GDM1 (cell line): ENCODE measurements at places on chromosomes 11 and 22.
A peak's percentile ranks its signal among the peaks of the same experiment; 100 is the strongest.

GRCh38 chr11:643849-644738, 7.0 kb downstream of the DRD4 start:
- DNase-seq: no peak

DNA sequence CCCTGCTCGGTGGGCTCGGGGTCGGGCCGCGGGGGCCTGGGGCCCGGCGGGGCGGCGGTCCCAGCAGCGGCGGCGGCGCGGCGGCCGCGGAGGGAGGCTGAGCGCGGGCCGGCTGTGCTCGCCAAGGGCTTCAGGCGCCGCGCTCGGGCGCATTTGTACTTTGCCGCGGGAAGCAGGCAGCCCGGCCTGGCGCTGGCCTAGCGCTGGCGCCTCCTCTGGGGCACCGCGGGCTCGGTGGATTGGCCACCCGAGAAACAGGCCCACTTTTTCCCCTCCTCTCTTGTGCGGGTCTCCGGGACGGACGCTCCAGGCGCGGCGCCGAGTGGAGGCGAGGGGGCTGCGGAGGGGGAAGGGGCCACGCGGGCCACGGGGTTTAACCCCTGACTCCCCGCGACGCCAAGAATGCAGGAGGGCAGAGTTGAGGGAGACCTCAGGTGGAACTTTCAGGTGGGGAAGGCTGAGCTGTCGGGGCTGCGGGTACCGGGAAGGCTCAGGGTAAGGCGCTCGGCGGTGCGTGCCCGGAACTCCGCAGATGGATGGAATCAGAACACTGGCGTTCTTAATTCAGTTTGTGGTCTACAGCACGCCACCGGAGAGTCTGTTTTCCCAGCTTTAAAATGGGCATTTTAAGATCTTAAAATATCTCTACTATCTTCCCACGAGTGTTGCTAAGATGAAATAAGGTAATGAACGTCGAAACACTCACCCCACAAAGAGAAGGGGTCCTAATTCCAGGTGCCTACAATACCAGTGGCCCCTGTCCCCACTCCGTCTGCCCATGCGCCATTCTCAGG, at the start of gene CHRDL2:
TSS of gene CHRDL2 (minus strand) at position 126 of the 794 bp plus-strand sequence. CDS start 538 bp downstream, outside the sequence.
- DNase-seq: no peak

DNA sequence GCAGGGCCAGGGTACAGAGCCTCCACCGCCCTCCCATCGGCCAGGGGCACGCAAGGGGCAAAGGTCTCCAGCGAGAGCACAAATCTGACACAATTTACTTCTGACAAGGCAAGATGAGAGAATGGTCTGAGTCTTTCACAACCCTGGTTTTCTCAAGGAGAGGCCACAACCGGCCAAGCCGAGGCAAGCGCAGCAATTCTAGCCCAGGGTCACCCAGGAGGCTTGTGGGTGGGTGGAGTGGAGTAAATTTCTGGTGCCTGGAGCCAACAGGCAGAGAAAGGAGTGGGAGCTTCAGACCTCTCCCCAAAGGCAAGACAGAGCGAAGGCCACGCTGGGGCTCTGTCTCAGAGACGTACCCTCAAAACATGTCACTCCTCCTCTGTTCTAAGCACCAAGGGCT, 9.3 kb downstream of the LARGE2 start:
- no peak for DNase-seq

- peak; percentile 68 for DNase-seq
Observed at GRCh38 chr11:6646918-6647679, 8.5 kb downstream of the DCHS1 start.
